Left ventricle myocardium inferior (tissue), 1 donor: ENCODE measurements at places on chromosomes 7 and 10.
A peak's percentile ranks its signal among the peaks of the same experiment; 100 is the strongest.

- DNase-seq: no peak
Measured at GRCh38 chr10:118851062-118852035, 96.6 kb upstream of the CACUL1 start.

- DNase-seq: no peak
Measured at GRCh38 chr7:6621195-6622133, 6.1 kb downstream of the ZNF853 start.

DNA sequence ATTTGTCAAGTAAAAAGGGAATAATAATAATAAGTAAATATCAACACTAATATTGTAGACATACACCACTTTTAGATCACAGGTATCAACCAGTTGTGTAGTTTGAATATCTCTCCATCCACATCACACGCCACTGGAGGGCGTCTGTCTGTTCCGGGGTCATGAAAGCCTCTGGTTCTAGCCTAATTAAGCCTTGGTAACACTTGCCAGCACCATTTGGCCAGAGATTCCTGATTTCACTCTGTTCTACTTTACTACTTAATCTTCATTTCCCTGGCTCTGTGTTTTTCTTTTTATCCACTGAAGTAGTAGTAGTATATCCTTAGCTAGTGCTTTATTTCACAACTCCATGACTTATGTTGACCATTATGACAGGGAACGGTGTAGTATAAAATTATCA, 285.6 kb upstream of the POM121L12 start:
- DNase-seq: no peak

GRCh38 chr10:6877336-6877721, 297.3 kb upstream of the PRKCQ start:
- DNase-seq: no peak

DNA sequence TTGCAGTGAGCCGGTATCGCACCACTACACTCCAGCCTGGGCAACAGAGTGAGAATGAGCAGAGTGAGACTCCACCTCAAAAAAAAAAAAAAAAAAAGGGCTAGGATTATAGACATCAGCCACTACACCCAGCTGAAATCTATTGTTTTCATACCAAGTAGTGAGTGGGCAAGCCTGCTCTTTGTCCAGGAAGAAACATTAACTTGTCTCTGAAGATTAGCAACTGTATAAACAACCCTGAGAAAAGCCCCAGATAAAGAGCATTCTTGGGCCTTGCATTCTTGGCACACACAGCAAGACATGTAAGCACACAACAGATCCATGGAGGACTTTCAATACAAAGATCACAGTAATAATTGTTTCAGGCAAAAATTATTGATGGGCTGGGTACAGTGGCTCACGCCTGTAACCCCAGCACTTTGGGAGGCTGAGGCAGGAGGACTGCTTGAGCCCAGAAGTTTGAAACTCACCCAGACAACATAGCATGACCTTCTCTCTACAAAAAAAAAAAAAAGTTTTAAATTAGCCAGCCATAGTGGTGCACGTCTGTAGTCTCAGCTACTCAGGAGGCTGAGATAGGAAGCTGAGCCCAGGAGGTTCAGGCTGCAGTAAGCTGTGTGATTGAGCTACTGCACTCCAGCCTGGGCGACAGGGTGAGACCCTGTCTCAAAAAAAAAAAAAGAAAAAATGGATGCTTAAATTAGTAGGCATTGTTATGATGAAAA, 4.4 kb downstream of the PSPH start:
- no peak for DNase-seq

GRCh38 chr10:116270771-116271592, 2.0 kb downstream of the GFRA1 start:
- peak; percentile 60 for DNase-seq

DNA sequence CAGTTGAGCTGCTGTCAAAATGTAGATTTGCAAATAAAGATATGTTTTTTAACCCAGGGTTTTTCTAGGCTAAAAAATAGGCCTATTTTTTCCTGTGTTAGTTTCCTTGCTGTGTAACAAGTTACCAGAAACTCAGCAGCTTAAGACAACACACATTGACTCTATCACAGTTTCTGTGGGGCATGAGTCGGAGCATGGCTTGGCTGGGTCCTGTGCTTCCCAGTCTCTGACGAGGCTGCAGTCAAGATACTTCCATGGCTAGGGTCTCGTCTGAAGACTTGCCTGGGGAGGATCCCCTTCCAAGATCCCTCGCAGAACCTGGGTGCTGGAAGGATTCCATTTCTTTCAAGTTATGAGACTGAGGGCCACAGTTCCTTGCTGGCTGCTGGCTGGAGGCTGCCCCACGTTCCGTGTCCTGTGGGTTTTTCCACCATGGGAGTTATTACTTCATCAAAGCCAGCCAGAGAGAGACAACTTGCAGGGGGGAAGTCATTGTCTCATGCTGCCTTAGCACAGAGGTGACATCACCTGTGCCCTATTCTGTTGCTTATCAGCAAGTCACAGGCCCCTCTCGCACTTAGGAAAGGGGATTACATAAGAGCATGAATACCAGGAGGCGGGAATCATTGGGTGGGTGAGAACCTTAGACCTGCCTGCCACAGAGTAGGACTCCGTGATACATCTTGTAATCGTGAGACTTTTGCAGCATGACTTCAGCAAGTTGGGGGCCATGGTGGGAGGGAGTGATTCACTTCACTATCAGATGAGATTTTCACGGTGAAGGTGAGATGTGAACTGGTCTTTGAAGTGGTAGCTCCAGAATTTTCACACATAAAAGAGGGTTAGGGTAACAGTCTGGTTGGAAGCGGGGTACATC, 77.9 kb downstream of the CCNY start:
- no peak for DNase-seq

DNA sequence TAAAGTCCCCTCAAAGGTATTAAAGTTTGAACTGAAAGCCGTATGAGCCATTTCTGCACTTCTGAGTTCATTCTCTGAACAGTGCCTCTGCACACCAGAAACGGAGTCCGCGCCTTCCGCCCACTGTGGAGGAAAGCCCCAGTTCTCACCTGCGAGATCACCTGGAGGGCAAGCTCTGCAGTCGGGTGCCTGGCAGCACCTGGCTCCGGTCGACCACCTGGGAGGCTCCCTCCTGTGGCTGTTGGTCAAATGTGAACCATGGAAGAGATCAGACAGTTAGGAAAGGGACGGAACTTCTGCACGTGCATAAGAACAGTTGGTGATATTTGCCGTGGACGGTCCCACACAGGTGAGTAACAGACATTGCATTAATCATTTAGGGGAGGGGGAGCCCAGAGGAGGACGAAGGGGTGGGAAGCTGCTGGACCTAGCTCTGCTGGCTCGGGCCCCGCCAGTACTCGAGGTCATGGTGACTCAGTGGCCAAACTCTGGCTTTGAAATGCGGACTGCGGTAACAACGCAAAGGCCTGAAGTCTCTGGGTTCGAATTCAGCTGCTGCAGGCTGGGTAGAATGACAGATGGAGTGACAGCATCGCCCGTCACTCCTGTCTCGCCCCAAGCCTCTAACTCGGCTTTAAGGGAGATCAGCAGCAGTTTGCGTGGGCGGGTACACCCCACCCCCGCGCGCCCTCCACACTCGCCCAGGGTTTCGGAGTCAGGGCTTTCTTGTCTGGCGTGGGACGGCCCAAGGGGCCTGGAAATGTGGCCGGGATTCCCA, 1.7 kb upstream of the DPYSL4 start:
- no peak for DNase-seq

GRCh38 chr10:19707376-19707775, 108.9 kb upstream of the PLXDC2 start:
- DNase-seq: no peak

GRCh38 chr10:119667562-119668328, 16.6 kb downstream of the BAG3 start:
- peak; percentile 80 for DNase-seq

DNA sequence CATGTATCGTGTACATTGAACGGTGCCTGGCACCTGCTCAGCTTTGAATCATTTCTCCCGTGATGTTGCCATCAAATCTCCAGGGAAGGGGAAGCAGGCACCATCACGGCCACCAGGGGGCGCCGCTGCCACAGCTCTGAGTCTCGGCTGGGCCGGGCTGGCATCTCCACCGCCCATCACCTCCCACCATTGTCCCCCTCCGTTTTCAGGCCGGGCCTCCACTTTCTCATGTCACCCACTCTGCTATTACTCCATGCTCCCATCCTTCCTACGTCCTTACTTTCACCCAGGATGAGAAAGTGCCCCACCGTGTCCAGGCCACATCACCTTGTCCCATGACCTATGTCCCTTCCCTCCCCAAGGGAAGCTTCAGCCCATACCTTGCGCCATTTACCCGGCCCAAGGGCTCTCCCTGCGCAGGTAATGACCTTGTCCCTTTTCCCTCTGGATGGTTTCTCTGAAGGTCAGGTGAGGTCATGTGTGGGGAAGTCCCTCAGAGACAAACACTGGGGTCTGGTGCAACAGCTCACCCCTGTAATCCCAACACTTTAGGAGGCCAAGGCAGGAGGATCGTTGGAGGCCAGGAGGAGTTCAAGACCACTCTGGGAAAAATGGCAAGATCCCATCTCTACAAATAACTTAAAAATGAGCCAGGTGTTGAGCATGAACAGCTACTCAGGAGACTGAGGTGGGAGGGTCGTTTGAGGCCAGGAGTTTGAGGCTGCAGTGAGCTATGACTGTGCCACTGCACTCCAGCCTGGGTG, 31.8 kb upstream of the OCM2 start:
- DNase-seq: peak; percentile 71

DNA sequence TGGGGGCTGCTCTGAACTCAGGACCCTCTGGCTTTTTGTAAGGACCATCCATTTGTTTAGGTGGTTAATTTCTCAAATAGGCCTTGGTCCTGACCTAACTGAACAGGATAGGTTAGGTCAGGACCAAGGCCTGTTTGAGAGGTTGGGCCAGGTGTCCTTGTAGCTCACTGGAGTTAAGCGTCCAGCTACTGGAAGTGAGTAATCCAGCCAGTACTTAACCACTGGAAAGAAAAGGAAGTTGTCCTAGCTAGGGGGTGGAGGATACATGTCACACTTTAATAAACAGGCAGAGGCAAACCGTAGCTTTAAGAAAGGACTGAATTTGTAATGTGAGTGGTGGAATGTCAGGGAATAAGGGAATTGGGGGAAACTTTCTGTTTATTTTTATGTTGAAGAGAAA, 96.0 kb downstream of the GPR85 start:
- DNase-seq: no peak

DNA sequence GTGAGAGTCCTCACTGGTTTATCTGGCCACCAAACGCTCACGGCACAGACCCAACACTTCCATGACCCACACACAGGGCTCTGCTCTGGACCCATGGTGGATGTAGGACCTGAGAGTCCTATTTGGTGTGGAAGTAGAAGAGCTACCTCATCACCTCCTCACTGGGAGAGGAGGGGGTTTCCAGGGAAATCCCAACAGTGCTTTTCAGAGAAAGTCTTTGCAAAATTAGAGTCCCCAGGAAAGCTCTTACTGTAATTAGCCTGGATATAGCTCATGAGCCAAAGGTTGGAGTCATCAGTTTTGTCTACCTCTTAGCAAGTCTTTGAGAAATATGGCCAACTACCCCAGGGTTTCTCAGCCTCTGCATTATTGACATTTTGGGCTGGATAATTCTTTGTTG, 34.7 kb upstream of the TARP start:
- no peak for DNase-seq

- DNase-seq: no peak
Measured at GRCh38 chr7:47807756-47808155, 140.5 kb downstream of the PKD1L1 start.

GRCh38 chr7:7181519-7182155, 707 bp upstream of the C1GALT1 start:
- DNase-seq: no peak

DNA sequence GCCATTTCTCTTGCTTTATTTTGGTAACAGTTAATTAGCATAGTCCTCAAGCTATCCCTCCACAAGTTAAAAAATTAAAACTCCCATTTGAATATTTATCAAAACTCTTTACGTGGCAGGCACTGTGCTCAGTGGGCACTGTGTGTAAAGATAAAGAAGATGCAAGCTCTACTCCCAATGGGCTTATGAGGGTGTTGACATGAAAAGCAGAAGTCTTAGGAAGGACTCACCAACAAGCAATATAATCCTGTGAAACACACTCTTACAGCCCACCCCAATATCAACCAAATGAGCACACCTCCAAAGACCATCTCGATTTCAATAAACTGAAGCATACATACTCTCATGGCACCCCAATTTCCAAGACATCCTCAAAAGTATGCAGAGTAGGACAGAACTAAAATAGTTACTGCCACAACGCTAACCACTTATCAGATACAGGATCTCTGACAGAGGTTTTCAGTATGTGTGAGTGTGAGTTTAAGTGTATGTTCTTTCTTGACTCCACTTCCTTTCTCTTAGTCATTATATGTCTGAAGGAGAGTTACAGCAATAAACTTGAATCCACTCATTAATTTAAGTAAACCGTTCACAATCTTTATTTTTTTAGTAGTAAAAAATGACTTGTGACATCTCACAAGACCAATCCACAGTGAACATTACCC, 120.0 kb downstream of the PDE1C start:
- DNase-seq: no peak

DNA sequence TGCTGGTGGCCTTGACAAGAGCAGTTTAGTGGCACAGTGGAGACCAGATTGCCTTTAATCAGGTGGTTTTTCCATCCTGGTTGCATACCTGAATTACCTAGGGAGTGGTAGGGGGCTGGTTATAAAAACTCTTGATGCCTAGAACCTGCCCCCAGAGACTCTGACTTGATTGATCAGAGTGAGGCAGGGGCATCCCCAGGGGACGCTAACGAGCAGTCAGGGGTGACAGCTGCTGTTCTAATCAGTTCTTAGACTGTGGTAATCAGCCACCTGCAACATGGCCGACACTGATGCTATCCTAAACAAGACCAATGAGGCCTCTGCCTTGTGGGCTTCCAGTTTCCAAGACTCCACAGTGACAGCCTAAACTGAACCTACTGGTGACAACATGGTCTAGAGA, 2.0 kb upstream of the OPALIN start:
- no peak for DNase-seq
